Muscle of back (tissue), 13 donors: ENCODE measurements at places on chromosomes 12 and 14. TPM values are rescaled to one million over a fixed set of nuclear protein-coding genes. Genes with fewer than 3 reads are reported as not detected.

The MMP17 gene
- polyA plus RNA-seq = 5.1 TPM

The AMN gene
- polyA plus RNA-seq = 0.68 TPM

The AQP2 gene
- not detected for polyA plus RNA-seq

The TEDC1 gene
- polyA plus RNA-seq = 7.0 TPM

The VSIG10 gene
- polyA plus RNA-seq = 10.1 TPM

The PARPBP gene
- polyA plus RNA-seq = 5.3 TPM

The GLIPR1L1 gene
- not detected for polyA plus RNA-seq

The ZFHX2 gene
- 2.3 TPM for polyA plus RNA-seq

The CCDC38 gene
- not detected for polyA plus RNA-seq

The EXOC3L4 gene
- 0.48 TPM for polyA plus RNA-seq

The B3GNT4 gene
- 0.64 TPM for polyA plus RNA-seq

The KRT81 gene
- 0.08 TPM for polyA plus RNA-seq

The TAS2R14 gene
- polyA plus RNA-seq = 5.0 TPM

The FGF6 gene
- 25.2 TPM for polyA plus RNA-seq

The ST8SIA1 gene
- polyA plus RNA-seq = 9.1 TPM

The CEBPE gene
- 0.16 TPM for polyA plus RNA-seq

The TAS2R43 gene
- polyA plus RNA-seq = not detected

The FGD6 gene
- polyA plus RNA-seq = 6.3 TPM

The PROX2 gene
- polyA plus RNA-seq = 0.22 TPM

The IFNG gene
- polyA plus RNA-seq = not detected

The SSTR1 gene
- polyA plus RNA-seq = 0.32 TPM

The TCTN2 gene
- polyA plus RNA-seq = 6.8 TPM

The TAS2R46 gene
- polyA plus RNA-seq = 0.19 TPM

The DBX2 gene
- 0.11 TPM for polyA plus RNA-seq

The HEBP1 gene
- 39.5 TPM for polyA plus RNA-seq

The SOAT2 gene
- polyA plus RNA-seq = 0.27 TPM
